ENCODE measurements at places on chromosomes 12 and 14.

- no peak for DNase-seq
These were observed 12.3 kb downstream of the ABCD4 start for GRCh38 chr14:74290415-74290814.

DNA sequence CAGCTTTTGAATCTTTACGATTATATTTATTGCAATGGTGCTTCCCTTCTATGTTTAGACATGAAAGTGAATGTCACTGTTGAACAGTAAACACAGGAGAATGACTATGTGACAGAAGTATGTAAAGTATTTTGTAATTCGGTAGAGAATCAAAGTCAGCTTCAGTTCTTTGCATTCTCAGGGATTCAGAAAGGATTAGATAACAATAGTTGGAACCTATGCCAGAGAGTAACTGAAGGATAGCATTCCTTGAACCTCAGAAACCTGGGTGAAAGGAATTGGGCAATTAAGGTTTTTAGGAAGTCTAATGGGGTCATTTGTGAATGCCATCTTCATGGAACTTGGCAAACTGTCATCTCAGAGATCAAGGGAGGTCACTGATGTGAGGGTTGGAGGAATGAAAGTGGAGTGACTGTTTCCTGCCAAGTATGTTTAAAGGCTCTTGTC is 305.3 kb upstream of the DDHD1 start:
- DNase-seq = no peak

GRCh38 chr14:88835661-88836060 is 11.2 kb downstream of the TTC8 start:
- DNase-seq = no peak

- DNase-seq = no peak
These were observed 511.9 kb downstream of the RPL10L start for GRCh38 chr14:46139649-46140048.

- no peak for DNase-seq
These were observed 52.8 kb downstream of the KCNK13 start for GRCh38 chr14:90114554-90114953.

DNA sequence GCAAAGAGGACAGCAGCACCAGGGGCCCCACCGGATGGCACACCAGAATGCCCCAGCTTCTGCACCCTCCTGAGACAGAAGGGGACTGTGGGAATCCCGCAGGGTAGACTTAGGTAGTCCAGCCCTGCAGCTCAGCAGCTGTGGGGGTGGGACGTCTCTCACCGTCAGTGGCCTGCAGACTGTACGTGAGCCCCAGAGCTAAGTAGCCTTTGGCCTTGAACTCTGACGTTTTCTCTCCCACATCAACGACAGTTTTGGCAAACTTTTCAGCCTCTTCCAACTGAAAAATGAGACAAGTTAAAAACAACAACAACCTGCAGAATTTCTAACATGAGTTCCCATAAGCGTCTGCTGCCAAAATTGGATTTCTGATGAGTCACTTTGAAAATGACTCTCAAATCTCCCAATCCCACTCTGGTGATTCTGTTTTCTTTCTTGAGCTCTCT is 161.4 kb downstream of the TTC7B start:
- DNase-seq = no peak

DNA sequence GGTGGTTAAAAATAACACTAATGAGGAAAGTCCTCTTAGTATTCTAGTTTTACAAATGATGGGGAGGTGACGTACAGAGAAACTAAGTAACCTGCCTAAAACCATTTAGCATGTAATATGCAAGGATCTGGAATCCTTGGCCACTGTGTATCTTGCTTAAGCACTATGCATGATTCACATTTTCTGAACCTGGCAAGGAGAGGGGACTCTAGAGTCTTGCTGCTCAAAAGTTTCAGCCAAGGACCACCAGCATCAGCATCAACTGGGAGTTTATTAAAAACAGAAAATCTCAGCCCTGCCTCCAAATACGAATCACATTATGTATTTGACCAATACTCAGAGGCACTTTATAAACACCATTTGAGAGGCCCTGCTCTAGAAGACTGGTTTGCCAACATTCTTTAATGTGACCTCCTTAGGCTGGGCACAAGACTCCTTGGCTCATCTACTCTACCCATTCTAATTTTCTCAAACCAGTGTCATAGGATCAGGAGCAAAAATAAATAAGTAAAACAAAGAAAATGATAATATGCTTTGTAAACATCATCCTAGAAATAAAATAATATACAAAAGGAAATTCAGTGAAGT is 52.9 kb downstream of the ABCC9 start:
- DNase-seq = no peak

GRCh38 chr12:116517431-116518045 is 41.6 kb upstream of the MAP1LC3B2 start:
- no peak for DNase-seq

- peak; percentile 35 for DNase-seq
These were observed 494 bp downstream of the GCH1 start for GRCh38 chr14:54902143-54902520.

GRCh38 chr12:110403976-110404682 is 621 bp upstream of the ANAPC7 start:
- peak; percentile 74 for DNase-seq

DNA sequence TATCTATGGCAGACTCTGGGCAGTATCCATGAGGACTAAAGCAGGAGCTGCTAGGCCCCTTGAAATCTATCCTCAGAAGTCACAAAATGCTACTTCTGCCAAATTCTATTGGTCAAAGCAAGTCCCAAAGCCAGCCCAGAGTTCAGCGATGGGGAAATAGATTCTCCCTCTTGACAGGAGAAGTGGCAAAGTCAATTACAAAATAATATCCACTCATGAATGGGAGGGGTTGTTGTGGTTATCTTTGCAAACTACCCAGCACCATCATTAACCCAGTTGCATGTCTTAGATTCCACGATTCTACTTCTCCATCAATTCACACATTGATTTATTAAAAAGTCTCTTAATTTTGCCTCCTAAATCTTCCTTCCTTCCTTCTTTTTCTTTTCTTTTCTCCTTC is 30.7 kb upstream of the STXBP6 start:
- no peak for DNase-seq

DNA sequence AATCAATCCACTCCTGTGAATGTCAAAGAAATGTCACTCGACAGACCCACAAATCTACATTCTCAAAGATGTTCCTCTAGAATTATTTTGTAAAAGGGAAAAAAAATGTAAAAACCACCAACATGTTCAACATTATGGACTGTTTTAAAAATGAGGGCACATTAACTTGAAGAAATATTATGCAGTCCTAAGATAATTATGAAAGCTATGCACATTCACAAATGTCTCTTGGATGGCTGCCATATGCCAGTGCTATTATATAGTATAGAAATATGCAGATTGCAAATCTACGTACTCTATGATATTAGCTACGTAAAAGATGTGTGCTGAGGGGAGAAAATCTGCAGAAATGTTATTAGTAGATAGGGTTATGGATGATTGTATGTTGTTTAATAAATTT is 334.2 kb downstream of the BMP4 start:
- DNase-seq = no peak

GRCh38 chr14:22822571-22823098 is 7.1 kb upstream of the MRPL52 start:
- DNase-seq = no peak

GRCh38 chr14:65738339-65738738 is 325.8 kb downstream of the FUT8 start:
- DNase-seq = no peak

GRCh38 chr14:45610318-45610717 is 357.3 kb upstream of the MIS18BP1 start:
- no peak for DNase-seq

GRCh38 chr14:98114122-98114895 is 1157.7 kb downstream of the BCL11B start:
- DNase-seq = no peak

DNA sequence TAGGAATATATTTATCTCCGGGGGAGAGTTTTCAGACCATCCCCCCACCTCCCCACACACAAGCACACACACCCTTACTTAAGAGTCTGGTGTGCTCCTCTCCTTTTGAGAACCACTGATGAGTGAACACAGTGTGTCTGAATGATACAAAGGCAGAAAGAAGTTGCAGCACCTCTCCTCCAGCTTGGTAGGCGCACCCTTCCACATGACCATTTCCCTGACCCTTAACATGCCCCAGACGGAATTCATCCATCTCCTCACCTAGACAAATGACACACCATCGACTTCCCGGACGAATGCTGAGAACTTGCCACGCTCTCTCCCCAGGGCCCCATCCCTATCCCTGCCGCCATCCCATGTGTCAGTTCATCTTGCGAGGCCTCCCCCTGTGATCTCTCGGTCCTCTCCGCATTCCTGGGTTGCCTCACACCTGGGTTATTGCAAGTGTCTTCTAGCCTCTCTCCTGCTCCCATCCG is 3.9 kb downstream of the TNFRSF1A start:
- no peak for DNase-seq

GRCh38 chr14:77859934-77860570 is 60.1 kb downstream of the ADCK1 start:
- DNase-seq = no peak

GRCh38 chr12:2267703-2268470 is 215.1 kb downstream of the CACNA1C start:
- no peak for DNase-seq

DNA sequence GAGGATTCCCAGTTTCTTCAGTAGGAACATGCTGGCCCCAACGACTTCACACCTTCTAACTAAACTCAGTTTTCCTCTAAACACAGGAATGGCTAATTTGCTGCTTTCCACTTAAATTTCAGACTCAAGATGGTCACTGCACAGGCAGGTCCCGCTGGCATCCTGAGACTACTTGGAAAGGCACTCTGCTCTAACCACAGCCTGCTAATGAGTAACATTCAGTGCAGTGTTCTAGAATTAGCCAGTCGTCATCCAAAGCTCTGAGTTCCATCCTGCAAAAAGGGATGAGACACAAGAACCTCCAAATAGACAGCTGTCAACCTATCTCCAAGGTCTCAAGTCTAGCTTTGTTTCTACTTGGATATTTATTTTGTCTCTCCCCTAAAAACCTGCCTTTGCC is 6.0 kb downstream of the CCDC92 start:
- no peak for DNase-seq

- DNase-seq = no peak
These were observed 157.3 kb upstream of the TMEM132C start for GRCh38 chr12:128109636-128110035.

- no peak for DNase-seq
These were observed 73.4 kb downstream of the ZNF664 start for GRCh38 chr12:124046456-124046740.

- DNase-seq = no peak
These were observed 49.4 kb downstream of the ABCC9 start for GRCh38 chr12:21891751-21892217.

GRCh38 chr12:117724543-117724942 is 244.2 kb downstream of the KSR2 start:
- no peak for DNase-seq

DNA sequence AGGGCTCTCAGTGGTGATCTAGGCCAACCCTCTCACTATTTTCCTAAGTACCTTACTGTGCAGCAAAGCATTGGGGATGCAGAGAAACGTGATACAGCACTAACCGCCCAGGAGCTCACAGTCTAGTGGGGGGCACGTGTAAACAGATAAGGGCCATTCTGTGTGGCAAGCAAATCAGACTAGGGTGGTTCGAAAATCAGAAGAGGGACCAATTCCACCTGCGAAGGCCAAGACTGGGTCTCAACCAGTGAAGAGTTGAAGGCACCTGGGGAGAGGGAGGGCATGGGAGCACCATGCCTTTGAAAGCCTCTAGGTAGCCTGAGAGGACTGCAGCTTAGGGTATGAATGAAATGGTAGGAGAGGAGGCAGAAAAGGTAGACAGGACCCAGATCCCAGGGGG is 2.2 kb downstream of the PITPNM2 start:
- DNase-seq = no peak

GRCh38 chr12:20946732-20947131 is 136.2 kb downstream of the SLCO1B3 start:
- DNase-seq = peak; percentile 8

DNA sequence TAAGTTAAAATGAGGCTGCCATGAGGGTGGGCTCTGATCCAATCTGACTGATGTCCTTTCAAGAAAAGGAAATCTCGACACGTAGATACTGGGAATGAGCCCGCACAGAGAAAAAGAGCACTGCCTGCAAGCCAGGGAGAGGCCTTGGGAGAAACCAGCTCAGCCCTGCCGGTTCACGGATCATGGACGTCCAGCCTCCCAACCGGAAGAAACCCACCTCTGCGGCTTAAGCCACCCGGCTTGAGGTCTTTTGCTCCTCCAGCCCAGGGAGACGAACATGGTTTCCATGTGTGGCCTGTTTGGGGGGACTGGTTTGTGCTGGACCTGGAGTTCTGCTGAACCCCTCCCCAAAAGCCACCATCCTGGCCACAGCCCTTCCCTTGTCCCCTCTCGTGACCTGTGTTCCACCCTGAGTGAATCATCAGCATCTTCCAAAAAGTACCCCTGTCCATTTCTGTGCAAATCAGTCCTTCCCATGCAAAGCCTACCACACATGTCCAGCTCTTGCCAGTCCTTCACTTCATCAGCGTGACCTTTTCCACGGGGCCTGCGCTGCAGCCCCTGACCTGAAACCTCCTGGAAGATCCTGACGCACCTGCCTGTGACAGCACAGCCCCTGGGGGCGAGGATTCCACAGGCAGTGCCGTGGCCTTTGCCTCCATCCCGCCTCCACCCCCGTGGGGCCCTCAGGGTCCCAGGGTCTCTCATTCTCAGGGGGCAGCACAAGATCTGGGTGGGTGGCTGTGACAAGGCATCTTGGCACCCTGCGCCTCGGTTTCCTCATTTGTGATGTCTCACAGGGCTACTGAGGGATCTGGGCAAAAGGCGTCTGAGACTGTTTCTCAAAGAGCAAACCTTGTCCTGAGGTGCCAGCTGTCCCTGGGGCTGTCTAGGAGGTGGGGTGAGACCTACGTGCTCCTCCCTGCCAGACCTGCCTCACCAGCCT is 51.6 kb upstream of the GPR68 start:
- no peak for DNase-seq

DNA sequence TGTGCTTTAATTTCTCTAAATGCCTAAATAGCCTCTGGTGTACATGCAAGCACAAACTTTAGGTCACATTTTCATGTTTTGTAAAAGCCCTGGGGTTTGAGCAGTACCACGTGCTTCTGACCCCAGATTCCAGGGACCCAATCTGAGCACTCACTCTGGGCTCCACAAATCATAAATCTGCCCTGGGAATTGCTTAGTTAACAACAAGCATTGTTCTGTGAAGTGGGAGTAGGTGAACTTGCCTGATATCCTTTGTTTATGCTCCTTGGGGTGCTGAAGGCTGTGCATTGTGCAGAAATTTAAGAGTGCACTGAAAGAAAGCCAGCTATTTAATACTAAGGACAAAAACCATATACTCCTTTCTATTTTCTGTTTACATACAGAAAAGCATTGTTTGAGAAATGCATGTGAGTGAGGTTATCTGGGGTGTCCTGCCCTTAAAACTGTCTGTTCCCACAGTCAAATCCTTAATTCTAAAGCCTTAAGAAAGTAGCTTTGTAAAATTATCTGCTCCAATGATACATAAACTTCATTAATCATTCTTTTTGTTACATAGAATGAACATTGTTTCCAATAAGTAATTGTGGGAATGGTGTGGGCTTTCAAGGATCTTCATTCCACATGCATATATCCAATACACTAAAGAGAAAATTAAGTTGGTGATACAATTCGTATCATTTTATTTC is 258.6 kb upstream of the NPAS3 start:
- no peak for DNase-seq
